ENCODE measurements at places on chromosomes 2 and 18.

- DNase-seq = no peak
Measured at GRCh38 chr18:34549367-34549766, 160.7 kb upstream of the DTNA start.

DNA sequence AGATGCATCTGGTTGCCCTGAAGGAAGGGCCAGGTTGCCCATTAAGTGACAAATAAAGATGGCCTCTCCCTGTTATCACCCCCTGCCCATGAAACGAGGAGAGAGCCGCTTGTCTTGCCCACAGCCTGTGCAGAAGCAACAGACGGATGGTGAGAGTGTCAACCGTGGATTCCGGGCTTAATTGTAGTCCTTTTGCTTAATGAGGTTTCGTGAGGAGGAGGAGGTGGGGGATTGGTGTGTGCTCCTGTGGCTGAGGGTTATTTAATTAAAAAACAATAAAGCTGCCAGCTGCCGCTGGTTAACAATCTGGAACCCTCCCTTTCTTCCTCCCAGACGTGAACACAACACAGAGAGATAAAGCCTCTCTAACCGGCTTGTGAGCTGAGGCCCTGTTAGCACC lies 188.0 kb upstream of the PARD3B start:
- no peak for DNase-seq

DNA sequence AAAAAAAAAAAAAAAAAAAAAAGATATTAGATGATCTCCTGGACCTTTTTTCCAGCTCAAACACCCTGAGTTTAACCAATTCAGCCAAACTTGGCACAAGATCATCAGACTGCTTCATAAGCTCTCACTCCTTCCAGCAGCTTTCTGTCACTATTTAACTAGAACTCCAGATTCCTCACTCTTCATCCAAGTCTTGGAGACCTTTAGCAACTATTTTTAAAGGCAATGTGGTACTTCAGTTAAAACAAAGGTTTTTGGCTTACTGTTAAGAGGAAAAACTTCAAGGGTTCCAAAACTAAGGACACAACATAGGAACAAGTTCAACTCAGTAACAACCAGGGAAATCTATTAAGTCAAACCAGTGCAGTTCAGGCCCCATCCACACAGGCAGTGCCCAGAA lies 23.2 kb downstream of the LAMA1 start:
- no peak for DNase-seq

DNA sequence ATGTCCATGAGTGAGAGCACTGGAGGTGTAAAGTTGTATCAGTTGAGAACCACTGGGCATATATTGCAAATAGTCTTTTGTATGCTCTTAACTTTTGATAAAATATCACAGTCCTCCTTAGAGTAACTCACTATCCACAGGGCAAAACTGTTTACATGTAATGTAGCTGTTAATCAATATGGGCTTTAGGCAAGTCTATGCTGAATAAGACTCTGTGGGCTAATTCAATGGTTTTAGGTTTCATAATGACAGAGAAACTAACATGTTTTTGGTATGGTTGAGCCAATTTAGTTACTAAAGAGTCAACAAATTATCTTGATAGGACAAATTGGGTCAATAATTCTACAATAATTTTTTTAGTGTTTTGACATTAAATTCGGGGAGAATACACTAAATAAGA lies 1134.9 kb upstream of the FAM98A start:
- DNase-seq = no peak

DNA sequence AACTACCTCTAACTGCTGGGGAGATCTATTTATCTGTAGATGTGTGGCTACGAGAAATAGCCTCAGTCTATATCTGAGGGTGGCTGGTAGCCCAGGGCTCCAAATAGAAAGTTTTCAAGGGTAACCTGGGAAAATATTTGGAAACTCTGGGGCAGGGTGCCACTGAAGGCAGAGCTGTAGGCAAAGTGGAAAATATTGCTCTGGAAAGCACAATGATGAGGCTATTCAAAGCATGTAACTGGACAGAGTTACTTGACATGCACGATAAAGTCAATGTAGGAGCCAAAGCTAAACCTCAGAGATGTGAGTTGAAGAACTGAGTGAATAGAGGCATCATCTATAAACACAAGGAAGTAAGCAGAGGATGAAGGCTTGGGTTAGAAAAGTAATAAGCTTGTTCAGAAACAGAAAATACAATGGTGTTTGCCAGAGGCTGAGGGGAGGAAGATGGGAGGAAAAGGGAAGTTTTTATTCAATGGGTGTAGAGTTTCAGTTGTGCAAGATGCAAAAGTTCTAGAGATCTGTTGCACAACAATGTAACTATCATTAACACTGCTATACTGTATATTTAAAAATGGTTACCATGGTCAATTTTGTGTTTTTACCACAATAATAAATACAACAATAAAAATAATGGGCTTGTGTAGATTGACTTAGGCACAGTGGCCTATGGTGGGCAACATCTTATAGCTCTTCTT lies 171.6 kb downstream of the MBD2 start:
- DNase-seq = no peak

DNA sequence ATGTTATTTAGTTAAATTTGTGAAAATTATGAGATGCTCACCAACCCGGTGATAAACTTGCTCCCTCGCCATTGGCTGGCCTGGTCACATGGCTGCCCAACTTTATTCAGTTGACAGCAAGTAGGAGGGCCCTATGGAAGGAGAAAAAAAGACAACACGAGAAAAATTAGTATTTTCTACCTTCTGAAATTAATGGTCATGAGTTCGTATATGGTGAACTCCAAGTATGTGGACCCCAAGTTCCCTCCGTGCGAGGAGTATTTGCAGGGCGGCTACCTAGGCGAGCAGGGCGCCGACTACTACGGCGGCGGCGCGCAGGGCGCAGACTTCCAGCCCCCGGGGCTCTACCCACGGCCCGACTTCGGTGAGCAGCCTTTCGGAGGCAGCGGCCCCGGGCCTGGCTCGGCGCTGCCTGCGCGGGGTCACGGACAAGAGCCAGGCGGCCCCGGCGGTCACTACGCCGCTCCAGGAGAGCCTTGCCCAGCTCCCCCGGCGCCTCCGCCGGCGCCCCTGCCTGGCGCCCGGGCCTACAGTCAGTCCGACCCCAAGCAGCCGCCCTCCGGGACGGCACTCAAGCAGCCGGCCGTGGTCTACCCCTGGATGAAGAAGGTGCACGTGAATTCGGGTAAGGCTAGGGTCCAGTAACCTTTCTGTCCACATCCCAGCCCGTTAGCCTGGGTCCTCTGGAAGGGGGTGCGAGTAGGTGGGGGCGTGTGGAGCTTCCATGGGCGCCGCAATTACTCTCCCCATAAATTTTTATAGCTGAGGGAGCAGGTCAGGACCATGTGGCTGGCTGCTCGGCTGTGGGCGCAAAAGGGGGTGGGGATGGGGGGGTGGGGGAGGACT lies at the start of gene HOXD4:
HOXD4 (plus strand) TSS at position 109 of the 846 bp plus-strand sequence; CDS start at position 193, 84 bp downstream.
- DNase-seq = no peak

DNA sequence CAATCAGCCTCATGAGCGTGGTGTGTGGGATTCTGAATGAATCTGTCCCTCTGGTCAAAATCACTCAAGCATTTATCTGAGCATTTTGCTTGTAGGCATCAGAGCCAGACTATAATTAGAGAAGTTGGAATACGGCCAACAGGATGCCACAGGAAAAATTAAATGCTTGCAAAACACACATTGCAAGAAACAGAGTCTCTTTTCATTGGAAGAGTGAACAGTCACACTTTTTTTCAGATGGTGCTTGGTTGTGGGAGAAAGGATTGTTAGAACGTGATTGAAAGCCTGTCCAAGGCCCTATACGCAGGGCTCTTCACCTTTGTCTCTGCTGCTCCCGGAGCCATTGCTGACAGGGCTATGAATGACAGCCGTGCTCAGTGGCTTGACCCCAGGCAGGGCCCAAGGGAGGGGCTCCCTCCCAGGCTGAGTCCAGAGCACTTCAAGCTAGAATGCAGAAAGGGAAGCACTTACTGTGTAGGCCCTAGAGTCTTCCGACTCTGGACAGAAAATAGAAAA lies 59.8 kb downstream of the SNTG2 start:
- DNase-seq = no peak

- DNase-seq = peak; percentile 15
Measured at GRCh38 chr2:168244318-168244717, 3.1 kb downstream of the STK39 start.

DNA sequence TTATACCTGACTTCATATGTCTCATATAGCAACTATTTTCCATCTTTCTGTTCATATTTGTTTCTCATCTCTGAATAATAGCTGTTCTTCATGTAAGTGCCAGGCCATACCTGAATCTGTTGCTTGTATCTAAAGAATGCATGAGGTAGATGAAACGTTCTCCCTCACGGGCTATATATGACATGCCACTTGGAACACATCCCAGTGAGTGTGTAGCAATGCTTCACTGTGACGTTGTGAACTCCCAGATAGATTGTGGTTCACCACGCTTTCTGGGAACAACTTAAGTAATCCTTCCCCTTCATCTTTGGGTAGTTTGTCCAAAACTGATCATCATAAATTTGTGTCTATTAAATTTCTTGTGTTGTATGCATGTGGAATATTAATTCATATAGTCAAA lies 60.1 kb downstream of the RDH14 start:
- no peak for DNase-seq

DNA sequence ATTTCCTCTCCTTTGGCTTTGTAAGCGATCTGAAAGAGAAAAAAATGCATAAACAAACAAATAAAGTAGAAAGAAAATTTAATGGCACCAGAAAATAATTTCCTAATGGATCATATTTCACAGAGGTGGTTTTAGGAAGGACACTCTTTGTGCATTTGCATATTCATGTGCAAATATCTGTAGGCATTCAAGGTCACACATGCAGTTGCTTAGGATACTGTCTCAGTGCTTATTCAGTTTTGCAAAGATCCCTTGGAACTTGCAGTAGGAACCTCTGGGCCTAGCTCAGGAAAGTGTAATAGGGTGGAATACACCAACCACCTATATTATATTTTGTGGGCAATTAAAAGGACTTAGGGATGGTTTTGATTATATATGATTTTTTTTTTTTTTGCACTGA lies 54.3 kb downstream of the NEB start:
- no peak for DNase-seq

GRCh38 chr2:10795508-10796046 lies 17.0 kb downstream of the PDIA6 start:
- no peak for DNase-seq

- no peak for DNase-seq
Measured at GRCh38 chr18:48123941-48124340, 193.5 kb upstream of the SMAD2 start.

GRCh38 chr2:102619414-102620319 lies at the start of gene SLC9A2:
Gene SLC9A2 (plus strand): TSS chr2:102619553. CDS start chr2:102619849, 296 bp downstream.
- DNase-seq = no peak

DNA sequence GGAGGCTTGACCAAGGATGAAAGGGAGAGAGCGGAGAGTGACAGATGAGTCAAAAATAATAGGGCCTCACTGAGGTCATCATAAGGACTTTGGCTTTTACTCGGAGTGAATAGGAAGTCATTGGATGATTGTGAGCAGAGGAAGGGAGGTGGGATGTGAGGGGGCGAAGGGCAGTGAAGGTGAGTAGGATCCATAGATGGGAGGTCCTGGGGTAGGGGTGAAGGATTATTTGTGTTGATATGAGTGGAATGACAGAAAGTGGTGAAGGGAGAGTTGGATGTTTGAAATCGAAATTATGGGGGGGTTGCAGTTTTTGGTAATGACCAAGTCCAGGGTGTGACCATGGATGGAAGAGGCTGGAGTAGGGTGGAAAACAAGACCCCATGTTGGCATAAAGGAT lies 14.0 kb downstream of the PNO1 start:
- no peak for DNase-seq

DNA sequence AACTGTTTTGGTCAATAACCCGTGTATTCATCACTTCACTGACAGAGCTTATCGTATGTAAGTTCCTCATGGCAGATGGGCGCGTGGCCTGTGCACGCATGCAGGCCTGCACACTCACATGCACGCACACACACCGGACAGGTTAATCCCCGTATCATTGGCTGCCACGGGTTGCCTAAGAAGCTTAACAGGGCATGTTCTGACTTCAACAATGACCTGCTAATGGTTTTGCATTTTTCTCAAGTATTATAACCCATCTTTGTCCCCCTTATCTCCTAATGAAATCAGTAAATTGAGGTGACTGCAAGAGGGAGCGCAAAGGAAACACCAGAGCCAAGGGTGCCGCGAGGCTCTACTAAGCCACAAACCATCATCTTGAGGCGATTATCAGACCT lies 399.0 kb upstream of the ID2 start:
- DNase-seq = no peak

DNA sequence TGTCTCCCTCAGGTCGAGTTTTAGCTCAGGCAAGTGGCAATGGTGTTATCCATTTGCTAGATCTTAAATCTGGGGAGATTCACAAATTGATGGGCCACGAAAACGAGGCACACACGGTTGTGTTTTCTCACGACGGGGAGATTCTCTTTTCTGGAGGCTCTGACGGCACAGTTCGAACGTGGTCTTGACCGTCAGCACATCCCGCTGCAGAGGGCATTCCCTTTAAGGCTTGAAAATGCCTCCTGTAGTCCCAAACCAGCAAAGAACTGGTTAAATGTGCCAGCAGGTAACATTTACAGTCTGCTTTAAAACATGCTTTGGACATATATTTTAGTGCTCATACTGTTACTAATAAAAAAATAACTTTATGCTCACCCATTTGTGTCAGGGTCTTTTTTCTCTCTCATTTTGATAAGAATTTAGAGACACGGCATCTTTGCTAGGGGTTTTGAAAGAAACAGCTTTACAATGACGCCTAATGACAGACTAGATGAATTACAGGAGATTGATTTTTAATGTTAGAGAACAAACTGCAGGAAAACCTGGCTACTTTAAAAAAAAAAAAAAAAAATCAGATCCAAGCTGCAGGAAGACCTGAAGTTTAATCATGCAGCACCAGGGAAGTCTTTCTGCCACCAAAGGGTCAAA lies 602 bp upstream of the VWC2L start:
- no peak for DNase-seq

DNA sequence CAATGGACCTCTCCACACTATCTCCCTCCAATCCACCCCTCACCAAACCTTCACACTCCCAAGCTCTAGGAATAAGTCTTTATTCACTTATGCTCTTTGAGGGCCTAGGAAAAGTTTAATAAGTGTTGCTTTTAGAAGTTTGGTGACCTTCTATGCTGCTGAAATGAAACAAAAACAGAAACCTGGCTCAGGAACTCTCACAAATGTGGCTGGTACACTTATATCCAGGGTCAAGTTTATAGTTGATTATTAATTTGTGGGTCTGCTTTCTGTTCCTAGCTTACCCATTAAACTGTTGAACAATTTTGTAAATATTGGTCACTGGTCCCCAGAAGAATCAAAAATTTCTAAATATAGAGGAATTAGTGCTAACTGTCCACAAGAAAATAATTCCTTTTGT lies 14.2 kb upstream of the ANKRD44 start:
- DNase-seq = no peak

- DNase-seq = no peak
Measured at GRCh38 chr2:2686222-2686621, 355.1 kb upstream of the MYT1L start.

DNA sequence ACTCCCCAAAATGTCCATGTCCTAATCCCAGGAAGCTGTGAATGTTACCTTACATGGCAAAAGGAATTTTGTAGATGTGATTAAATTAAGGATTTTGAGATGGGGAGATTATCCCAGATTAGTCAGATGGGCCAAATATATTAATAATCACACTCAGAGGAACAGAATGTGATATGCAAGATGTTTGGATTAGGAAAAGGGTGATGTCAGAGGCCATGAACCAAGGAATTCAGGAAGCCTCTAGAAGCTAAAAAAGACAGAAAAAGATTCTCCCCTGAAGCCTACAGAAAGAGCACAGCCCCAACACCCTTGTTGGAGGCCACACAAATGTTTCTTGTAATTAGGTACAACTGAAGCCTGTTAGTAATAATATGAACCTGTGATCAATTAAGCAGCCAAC lies 13.1 kb downstream of the TMEM131 start:
- no peak for DNase-seq

GRCh38 chr2:29900971-29901633 lies 20.3 kb downstream of the ALK start:
- no peak for DNase-seq
